ENCODE measurements at places on chromosomes 5 and 9.

GRCh38 chr9:18668944-18669343 is 195.0 kb downstream of the ADAMTSL1 start:
- DNase-seq = no peak

DNA sequence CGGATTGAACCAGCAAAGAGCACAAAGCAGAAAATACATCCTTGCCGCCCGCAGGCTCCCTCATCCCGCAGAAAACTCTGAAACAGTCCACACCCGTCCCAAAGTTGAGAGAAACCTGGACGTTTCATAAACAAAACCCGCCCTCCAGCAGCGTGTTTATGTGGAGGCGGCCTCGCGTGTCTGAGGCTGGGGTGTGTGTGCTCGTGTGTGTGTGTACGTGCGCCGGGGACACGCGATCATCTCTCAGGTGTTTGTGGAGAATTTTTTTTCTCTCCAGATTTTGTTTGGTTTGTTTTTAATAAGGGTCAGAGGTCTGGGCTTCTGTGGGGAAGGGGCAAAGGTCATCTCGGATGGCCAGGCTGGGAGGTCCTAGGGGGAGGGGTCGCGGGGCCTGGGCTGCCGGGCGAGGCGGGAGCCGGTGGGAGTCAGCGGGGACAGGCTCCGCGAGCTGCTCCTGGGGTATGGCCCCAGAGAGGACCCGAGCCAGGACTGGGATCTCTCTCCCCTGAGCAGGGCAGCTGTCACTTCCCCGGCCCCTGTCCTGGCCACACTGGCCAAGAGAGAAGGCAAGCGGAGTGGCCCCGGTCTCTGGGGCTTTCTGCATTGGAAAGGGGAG is 206.4 kb downstream of the C9orf50 start:
- peak; percentile 16 for DNase-seq

GRCh38 chr9:113246928-113247327 is 25.6 kb downstream of the SLC31A1 start:
- DNase-seq = no peak

- no peak for DNase-seq
Observed at GRCh38 chr9:1400983-1401382, 350.8 kb downstream of the DMRT2 start.

GRCh38 chr5:179858241-179858585 is 404 bp downstream of the MRNIP start:
- DNase-seq = no peak

- DNase-seq = no peak
Observed at GRCh38 chr5:179323026-179323870, 22.0 kb downstream of the ADAMTS2 start.

DNA sequence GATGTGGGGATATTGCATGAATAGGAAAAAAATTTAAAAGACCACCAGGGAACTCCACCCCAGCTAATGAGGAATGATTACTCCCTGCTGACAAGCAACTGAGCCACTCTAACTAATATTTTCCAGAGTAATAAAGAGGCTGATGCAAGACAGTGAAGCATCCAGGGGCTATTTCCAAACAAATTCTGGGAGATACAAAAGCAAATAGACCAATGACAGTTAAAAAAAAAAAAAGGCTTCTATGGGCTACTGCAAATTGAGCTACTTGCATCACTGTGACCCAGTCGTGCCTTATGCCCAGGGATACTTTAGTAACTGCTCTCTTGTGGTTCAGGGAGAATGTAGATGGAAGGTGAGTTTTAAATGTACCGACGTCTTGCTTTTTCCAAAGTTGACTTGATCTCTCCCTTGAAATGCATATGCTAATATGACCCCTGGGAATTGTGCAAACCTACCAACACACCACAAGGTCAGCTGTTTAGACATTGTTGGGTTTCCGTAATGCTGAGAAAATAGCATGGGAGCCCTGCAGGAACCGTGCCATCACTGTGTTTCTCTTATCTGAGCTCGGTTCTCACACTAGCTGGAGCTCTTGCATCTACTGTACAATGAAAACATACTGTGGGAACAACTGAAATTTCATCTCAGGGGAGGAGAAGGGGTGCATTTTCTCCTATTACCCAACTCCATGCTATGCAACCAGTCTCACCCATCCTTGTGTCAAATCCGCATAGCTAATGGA is 250.6 kb upstream of the MAP3K1 start:
- DNase-seq = no peak

DNA sequence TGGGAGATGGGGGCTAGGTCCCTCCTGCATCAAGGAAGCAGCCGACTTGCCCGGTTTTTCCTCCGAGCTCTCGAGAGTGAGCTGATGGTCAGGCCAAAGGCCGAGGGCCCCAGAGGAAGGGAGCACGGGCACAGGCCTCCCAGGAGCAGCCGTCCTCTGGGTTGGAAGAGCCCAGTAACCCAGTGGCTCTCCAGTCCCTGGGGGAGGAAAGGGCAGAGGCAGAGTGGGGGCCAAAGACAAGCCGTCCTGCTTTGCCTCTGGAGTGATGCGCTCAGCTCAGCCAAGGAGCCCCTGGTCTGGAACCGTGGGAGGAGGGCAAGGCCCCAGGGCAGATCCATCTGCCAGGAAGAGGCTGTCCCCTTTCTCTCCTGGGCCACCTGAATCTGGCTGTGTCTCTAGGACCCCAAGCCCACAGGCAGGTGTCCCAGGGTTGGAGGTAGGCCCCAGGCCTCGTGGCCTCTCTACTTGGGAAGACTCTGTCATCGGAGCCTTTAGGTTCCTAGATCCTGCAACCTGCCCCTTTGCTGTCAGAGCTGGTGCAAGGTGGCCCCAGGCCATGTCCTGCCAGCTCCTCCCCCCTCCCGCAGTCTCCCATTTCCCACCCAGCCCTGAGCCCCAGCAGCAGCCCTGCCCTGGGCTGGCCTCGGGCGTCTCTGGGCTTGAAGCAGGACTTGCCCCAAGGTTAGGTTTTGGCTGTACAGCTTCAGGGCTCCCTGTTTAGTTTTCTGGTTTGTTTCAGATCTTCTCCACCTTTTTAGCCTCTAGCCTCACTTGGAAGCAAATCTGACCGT is 224.1 kb downstream of the CACNA1B start:
- DNase-seq = no peak

GRCh38 chr9:86486891-86487837 is 133.0 kb upstream of the TUT7 start:
- DNase-seq = no peak

- no peak for DNase-seq
Observed at GRCh38 chr9:129031514-129031913, 3.4 kb upstream of the SH3GLB2 start.

GRCh38 chr9:73038613-73039012 is 85.8 kb upstream of the ALDH1A1 start:
- DNase-seq = no peak

DNA sequence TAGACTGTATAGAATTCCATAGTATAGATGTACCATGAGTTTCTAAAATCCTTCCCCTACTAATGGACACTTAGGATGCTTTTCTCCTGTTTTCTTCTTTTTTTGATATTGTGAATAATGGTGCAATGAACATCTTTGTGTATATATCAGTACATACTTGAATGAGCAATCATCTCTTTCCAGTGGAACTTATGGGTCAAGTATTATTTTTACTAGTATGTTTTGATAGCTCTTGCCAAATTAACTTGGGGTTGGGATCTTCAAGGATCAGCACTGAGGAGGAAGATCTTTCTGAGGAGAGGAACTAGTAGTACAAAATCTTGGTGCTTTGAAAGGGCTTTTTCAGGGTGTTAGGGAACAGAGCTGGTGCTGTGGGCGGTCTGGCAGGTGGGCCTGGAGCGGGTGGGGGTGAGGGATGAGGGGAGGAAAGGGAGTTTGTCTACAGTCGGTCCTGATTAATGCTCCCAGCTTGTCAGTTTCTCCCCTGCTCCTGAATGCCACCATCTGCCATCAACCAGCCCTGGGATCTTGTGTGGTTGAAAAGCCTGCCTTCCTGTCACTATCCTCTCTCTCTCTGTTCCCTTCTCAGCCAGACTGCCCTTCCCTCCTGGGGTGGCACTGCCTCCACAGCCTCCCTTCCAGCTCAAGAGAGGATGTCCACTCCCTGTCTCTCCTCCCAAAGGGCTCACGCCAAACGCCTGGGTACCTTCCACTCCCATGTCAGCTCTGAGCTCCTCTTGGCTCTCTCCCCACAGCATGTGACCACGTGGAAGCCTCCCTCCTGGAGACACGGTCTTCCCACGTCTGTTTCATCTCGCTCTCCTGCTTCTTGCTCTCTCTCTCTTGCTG is 185.9 kb downstream of the DAB2IP start:
- DNase-seq = no peak

GRCh38 chr9:108105885-108106284 is 616.3 kb upstream of the KLF4 start:
- no peak for DNase-seq

GRCh38 chr5:172453986-172454357 is 353 bp downstream of the SH3PXD2B start:
- no peak for DNase-seq

- no peak for DNase-seq
Observed at GRCh38 chr5:162091336-162091735, 23.8 kb downstream of the GABRG2 start.

DNA sequence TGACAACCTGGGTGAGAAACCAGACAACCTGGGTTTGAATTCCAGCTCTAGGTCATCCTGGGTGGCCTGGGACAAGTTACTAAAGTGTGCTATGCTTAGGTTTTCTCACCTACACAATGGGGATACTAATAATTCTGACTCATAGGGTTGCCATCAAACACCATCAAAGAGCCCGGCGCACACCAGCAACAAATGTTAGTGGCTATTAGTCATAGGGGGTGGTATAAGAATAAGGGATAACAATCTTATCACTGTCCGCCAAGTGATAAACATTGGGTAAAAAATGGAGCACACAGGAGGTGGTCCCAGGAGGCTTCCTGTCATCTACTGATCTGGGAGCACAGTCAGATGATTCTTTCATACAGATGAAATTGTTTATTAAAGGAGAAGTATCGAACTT is 61.4 kb upstream of the AFAP1L1 start:
- DNase-seq = no peak

GRCh38 chr9:116934131-116934530 is 247.0 kb downstream of the TRIM32 start:
- DNase-seq = no peak

- DNase-seq = no peak
Observed at GRCh38 chr5:38329132-38329715, 70.9 kb downstream of the EGFLAM start.

GRCh38 chr9:101585740-101586139 is 9.0 kb downstream of the PPP3R2 start:
- DNase-seq = no peak

DNA sequence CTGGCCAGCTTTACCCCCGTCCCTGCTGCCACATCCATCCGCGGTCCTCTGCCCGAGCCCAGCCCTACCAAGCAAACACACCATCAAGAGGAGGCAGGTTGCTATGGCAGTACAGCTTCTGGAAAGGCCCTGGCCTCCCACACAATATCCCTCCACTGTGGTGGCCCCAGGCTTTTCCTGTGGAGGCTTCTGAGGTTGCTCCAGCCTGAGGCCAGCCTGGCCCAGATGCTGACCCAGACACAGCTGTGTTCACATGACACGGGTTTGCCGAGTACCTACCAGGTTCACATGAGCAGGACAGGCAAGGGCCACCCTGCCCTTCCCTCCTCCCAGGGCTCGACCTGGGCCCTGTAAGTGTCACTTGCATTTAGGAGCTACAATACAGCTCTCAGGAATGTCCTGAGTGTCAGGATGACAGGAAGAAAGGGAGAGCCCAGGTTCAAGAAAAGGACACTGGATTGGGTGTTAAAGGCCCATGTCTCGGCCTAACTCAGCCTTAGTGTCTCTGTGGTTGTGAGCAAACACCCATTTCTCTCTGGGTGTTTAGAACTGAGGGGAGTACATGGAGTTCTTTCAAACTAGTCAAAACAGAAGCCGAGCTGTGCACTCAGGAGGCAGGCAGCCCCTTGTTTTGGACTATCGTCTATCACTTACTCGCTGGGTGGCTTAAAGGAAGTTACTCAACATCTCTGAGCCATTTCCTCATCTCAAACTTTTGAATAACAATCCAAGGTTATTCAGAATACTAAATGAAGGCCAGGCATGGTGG is 40.2 kb downstream of the NAIF1 start:
- DNase-seq = no peak

- DNase-seq = no peak
Observed at GRCh38 chr5:6723816-6724300, 10.6 kb downstream of the TENT4A start.

GRCh38 chr5:64518793-64519192 is 13.0 kb downstream of the RGS7BP start:
- no peak for DNase-seq

- DNase-seq = no peak
Observed at GRCh38 chr5:143551820-143552251, 148.3 kb upstream of the NR3C1 start.

GRCh38 chr9:118609355-118610044 is 759.7 kb downstream of the BRINP1 start:
- no peak for DNase-seq

- no peak for DNase-seq
Observed at GRCh38 chr5:75678155-75678554, 39.1 kb downstream of the POC5 start.

- DNase-seq = no peak
Observed at GRCh38 chr5:180618829-180619562, 27.7 kb upstream of the SCGB3A1 start.

DNA sequence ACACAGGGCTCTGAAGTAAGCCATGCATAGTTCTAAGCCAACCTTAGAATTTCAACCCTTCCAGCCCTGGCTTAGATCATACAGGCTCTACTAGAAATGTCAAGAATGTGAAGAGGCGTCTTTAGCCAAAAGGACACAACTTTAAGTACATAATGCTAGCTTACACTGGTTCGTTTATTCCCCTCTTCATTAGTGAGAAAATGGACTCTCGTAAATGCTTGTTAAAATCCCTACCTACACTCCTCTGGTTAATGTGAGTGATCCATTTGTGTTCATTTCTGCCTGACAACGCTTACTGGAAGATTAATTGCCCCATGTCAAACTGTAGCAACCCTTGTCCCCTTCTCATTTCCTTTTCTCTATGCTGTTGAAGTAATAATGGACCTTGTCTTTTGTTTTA is 149.3 kb upstream of the POU5F2 start:
- DNase-seq = no peak

DNA sequence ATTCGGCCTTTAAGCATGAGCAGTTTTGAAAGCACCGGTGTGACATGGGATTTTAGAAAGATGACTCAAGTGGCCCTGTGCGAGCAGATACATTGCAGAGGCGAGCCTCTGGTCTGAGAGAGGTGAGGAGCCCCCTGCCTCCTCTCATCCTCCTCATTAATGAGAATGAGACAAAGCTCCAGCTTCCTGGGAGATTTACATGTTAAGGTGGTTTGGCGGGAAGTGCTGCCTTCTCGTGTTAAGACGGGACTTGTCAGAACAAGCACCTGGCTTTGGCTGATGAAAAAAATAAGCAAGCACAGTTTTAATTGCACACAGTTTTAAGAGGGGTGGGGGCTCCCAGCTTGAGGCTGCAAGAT is 68.1 kb downstream of the ACTL7B start:
- DNase-seq = no peak

GRCh38 chr9:120820095-120820494 is 22.6 kb downstream of the PSMD5 start:
- no peak for DNase-seq

- no peak for DNase-seq
Observed at GRCh38 chr5:98942847-98943246, 14.0 kb upstream of the CHD1 start.

GRCh38 chr9:92019658-92020057 is 69.6 kb upstream of the ROR2 start:
- DNase-seq = no peak

- no peak for DNase-seq
Observed at GRCh38 chr9:114849450-114849849, 43.6 kb upstream of the TNFSF15 start.

GRCh38 chr9:128149001-128149701 is at the start of gene LCN2:
TSS of gene LCN2 (plus strand) at chr9:128149453. CDS start at chr9:128149526, 73 bp downstream.
- DNase-seq = no peak

GRCh38 chr5:120872297-120872696 is 408.2 kb downstream of the PRR16 start:
- DNase-seq = no peak
